ENCODE measurements at places on chromosomes 11 and 22. TPM values are rescaled to one million over a fixed set of nuclear protein-coding genes. Genes with fewer than 3 reads are reported as not detected.

GRCh38 chr11:36807871-36808270 is 209.8 kb upstream of the RAG2 start:
- DNase-seq: no peak

- no peak for DNase-seq
Measured at GRCh38 chr11:68411501-68411991, 49.0 kb upstream of the PPP6R3 start.

Gene CD151
- total RNA-seq: 476 TPM

Gene DDI1
- total RNA-seq: not detected

Gene RBMXL2
- total RNA-seq: 0.13 TPM

Gene RIMBP3C
- 0.22 TPM for total RNA-seq

Gene HOATZ
- total RNA-seq: not detected

Data from kidney (tissue), 22 donors.